Activated CD4-positive, alpha-beta T cell treated with anti-CD3 and anti-CD28 coated beads, Interleukin-2, amount 50 U/mL, for 16 hours (primary cell): ENCODE measurements at places on chromosomes 3 and 15.

GRCh38 chr3:142929109-142929508 is 34.4 kb downstream of the PAQR9 start:
- DNase-seq: peak; percentile 60

DNA sequence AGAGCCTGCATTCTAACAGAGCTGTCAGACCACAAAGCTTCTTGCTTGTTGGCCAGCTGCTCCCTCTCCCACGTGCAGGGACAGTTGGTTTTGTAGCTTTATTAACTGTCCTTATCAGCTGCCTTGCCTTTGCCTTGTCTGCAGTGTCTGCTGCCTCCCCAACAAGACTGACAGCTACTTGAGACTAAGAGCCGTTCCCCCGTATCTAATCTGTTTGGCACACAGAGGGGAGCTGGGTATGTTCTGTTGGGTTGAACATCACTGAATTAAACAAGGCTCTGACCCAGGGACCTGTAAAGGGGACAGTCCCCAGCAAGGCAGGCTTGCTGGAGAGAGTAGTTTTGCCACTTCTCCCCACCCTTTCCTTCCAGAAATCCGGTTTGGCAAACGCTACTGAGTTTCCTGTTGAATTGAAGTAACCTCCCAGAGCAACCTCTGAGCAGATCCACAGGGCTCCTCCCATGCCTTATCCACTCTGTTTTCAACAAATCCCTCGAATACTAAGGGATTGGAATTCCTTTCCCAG is 116.1 kb downstream of the ANP32A start:
- DNase-seq: no peak

DNA sequence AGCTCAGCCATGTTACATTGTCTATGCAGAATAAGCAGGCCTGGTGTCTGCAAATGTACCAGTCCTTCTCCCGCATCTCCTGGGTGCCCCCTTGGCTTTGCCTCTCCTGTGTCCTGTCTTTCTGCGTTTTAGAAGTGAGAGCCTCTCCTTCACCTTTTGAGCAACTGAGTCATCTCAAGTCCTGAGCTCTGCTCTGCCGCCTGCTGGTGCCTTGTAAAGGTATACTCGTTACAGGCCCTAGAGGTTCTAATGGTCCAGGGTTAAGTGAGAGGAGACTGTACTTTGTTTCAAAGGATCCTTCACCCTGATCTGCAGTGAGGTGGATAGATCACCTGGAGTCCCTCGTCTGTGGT is 12.6 kb downstream of the GHRL start:
- DNase-seq: no peak

DNA sequence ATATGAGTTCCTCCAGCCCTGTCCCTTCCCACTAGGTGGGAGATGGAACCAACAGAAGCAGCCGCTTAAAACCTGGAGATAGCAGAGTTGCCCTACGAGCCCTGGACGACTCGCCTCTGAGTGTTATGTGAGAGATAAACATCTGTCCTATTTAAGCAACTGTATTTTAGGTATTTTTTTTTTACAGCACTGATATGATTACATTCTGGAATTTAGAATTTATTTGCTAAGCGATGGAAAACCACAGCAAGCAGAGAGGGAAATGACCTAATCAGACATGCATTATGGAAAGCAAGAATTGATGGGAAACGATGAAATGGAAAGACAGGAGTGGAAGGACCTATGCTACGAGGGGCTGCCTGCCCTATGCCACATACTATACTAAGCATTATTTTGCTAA is 379.0 kb upstream of the IL12A start:
- DNase-seq: no peak

GRCh38 chr3:12999147-13000140 is 73.8 kb downstream of the IQSEC1 start:
- DNase-seq: no peak

DNA sequence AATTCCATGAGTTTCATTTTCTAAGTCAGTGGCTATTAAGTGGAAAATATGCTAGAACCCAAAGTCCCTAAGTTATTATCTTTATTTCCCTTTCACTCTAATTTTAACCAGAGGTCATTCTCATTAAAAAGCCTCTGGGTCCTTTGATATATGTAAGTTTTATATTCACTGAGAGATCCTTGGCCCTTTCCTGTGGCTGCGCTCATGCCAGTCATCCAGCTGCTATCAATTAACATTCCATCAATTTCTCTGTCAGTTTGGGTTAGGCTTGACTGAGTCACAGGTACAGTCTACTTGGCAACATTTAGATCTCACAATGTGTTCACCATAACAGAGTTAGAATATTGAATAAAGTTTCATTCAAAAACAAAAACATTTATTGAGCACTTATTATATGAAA is 58.0 kb upstream of the FBN1 start:
- DNase-seq: no peak

GRCh38 chr15:101126618-101127505 is 125.0 kb downstream of the CHSY1 start:
- peak; percentile 24 for DNase-seq

- no peak for DNase-seq
Observed at GRCh38 chr3:194137008-194137505, 1.1 kb downstream of the HES1 start.

GRCh38 chr3:59327376-59327808 is 277.6 kb upstream of the CFAP20DC start:
- no peak for DNase-seq

GRCh38 chr3:33237439-33237838 is 18.8 kb upstream of the SUSD5 start:
- no peak for DNase-seq

DNA sequence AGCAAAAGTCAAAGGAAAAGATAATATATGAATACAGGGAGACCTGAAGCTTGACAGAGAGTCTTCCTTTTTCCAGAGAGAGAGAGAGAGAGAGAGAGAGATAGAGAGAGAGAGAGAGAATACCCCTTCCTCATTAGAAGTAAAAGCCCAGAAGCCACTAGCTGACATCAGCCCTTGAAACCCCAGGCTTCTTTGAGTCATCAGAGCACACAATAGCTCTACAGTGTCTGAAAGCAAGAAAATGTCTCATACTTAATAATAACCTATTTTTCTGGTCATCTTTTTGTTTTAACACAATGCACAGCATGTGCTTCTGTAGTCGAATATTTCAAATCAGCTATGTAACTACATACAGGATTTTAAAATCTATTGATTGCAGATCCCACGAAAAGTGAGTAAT is 109.2 kb upstream of the NANOGP8 start:
- no peak for DNase-seq

GRCh38 chr3:9064850-9065249 is 101.6 kb upstream of the RAD18 start:
- DNase-seq: no peak

- no peak for DNase-seq
Observed at GRCh38 chr3:37183375-37183831, 9.0 kb upstream of the LRRFIP2 start.

DNA sequence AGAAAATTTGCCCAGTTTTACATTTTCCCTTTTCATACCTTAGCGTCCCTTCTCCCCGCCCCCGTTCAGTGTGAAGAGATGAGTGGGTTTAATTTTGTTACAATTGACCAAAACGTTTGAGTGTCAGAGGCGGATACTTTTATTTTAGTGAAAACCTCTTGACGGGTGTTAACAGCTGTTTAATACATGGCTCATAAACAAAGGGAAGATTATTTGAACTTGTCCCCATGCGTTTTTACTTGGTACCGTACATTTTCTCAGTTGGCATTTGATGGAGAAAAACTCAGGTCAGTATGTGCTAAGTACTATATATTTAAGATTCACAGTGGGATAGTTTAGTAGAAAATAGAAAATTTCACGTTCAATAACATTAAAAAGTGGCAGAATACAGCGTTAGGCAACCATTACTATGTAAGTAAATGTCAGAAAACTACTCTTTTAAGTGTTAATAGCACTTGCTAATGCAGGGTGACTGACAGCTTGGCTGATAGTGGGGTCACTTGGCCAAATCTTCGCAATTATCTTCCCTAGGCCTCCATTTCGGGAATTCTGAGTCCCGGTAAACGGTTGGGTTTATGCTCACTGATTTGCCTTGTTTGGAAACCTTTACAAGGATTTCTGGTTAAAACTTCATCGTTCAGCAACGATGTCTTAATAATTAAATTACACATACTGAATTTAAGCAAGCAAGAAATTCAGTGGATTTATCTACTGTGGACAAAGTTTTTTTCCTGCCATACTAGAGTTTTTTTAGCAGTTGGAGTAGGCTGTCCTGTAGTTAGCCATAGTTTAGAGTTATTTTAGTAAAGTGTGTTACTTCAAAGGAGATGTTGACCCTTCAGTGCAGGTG is 4.8 kb downstream of the CHD2 start:
- no peak for DNase-seq

DNA sequence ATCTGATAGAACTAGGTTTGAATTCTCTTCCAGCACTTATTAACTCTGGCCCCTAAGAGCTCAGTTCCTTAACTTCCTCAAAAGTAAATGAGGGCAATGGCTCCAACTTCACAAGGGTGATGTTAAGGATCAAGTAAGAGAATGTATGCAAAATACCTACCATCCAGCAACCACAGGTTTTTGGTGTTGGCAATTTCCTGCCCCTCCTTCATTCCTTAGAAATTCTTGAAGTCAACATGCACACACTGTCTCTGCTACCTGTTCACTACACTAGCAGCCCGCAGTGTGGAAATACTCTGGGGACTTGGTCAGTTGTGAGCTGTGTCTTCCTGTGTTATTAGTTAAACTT is 5.0 kb downstream of the ZBED2 start:
- no peak for DNase-seq

DNA sequence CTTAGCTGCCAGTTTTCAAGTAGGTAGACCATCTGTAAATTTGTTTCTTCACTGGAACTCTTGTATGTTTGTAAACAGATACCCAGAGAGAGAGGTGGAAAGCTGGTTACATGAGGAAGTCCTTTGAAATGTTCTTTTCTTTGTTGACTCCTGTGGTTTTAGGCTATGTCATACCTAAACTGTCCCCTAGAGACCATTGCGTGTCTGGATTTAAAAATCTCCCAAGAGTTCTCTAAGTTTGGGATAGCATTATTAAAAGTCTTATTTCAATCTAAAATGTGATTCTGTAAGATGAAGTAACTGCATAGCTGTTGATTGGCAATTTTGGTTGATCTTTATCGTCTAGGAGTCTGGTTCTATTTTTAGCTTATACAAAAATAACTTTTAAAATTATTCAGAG is 127.2 kb downstream of the GHSR start:
- no peak for DNase-seq
